Stimulated activated CD8-positive, alpha-beta memory T cell treated with anti-CD3 and anti-CD28 coated beads, Interleukin-15, amount 100 ng/mL, for 24 hours (primary cell): ENCODE measurements at places on chromosomes 1 and 21.

- DNase-seq, result no peak
Observed at GRCh38 chr21:39581414-39581813, 31.3 kb upstream of the B3GALT5 start.

- no peak for DNase-seq
Observed at GRCh38 chr21:45010860-45011259, 63.5 kb upstream of the ADARB1 start.

DNA sequence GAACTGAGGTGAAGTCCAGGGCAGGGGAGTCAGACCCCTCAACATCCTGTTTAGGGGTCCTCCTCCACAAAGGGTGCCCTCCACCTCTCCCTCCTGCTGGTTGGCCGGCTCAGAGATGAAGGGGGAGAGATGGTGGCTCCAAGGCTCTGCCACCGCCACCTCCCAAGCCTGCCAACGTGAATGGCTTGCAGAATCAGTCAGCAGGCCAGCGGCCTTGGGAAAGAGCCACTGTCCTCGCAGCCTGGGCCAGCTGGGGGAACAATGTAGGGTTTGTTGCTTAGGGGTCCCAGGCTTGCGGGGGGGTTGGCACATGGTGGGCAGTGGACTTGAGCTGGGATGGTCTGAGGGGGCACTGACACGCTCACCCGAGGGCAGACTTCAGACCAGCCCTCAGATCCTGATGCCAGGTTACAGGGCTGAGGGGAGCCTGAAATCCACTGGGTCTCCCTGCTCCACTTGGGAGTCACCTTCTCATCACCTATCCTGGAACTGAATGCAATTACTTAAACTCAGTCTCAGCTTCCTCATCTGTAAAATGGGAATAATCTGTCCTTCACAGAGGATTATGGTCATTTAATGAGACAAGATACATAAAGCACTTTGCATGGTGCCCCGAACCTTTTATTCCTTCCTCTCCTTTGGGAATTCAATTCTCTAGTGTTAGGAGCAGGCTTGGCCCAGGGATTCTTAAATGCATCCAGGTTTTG, 8.3 kb downstream of the GPR37L1 start:
- no peak for DNase-seq

- no peak for DNase-seq
Observed at GRCh38 chr21:37848721-37849490, 67.4 kb downstream of the KCNJ6 start.

GRCh38 chr1:160219062-160219929, 14.1 kb downstream of the PEA15 start:
- no peak for DNase-seq

GRCh38 chr21:25788677-25789076, 53.9 kb downstream of the GABPA start:
- no peak for DNase-seq

- no peak for DNase-seq
Observed at GRCh38 chr1:51517361-51518032, 1.6 kb downstream of the EPS15 start.

DNA sequence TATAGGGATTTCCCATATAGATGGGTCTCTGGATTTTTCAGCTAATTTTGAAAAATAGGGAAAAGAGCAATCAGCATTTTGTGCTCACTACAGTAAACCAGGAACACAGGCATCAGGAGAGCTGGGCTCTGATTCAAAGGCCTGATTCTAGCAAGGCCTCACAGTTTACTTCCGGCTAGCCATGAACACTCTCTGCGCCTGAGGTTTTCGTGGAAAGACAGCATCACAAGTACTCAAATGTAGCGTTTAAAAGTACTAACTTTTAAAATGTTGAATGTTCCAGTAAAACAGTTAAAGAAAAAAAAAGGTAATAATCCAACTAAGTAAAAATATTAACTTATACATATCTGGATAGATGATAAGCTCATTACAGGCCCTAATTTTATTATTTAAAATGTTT, 120.6 kb downstream of the SLC45A1 start:
- no peak for DNase-seq

DNA sequence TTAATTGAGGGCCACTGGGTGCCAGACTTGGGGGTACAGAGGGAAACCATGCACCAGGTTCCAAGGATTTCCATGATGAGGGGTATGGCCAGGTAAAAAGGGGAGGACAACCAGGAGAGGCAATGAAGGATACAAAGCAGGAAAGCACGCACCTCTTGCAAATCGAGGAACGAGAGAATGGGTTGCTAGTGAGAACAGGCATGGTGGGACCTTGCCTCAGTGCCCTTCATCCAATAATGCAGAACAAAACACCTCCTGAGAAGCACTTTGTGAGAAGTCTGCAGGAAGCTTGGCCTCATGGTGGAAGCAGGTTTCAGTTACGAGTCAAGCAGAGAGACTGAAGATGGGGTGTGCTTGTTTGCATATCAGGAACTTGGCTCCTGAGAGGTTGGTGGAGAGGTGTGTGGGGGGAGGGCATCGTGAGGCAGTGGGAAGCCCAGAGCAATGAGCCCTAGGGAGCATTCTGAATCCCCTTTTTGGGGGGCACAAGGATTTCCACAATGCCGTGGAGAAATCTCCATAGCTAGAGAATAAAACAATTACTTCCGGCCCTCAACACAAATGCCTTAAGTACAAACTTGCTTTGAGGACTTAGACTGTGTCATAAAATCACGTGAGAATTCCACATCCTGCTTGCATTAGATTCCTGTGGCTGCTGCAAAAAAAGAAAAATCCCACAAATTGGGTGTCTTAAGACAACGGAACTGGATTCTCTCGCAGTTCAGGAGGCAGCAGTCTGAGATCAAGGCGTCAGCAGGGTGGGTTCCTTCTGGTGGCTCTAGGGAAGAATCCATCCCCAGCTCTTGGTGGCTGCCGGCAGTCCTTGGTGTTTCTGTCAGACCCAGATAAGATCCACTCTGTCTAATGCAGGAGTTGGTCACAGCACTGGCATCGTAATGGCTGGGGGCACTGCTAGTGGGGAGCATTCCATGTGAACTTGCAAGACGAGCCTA, 54.9 kb upstream of the BACE2 start:
- no peak for DNase-seq

GRCh38 chr1:194889310-194889709, 1702.9 kb upstream of the B3GALT2 start:
- no peak for DNase-seq

DNA sequence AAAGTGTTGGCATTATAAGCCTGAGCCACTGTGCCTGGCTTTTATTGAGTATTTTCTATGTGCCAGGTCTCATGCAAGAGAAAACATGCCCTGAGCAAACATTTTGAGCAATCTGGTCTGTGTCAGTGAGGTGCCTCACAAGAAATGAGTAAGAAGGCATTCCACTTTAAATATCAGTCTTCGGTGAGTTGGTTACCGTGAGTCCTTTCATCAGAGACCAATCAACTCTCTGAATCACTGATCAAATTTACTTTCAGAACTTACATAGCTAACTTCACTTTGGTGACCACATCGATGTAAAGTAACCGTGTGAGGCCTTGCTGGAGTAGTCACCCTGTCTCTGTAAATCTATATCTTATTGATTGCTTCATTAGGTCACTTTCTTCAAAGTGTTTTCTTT, 14.3 kb upstream of the DDX59 start:
- DNase-seq, result no peak

- no peak for DNase-seq
Observed at GRCh38 chr1:174222166-174222949, 63.0 kb downstream of the RABGAP1L start.

GRCh38 chr1:185487026-185487425, 170.0 kb upstream of the IVNS1ABP start:
- DNase-seq, result no peak

- DNase-seq, result no peak
Observed at GRCh38 chr1:71307451-71307850, 226.6 kb upstream of the ZRANB2 start.

GRCh38 chr1:83574791-83575190, 424.1 kb downstream of the TTLL7 start:
- DNase-seq, result no peak

DNA sequence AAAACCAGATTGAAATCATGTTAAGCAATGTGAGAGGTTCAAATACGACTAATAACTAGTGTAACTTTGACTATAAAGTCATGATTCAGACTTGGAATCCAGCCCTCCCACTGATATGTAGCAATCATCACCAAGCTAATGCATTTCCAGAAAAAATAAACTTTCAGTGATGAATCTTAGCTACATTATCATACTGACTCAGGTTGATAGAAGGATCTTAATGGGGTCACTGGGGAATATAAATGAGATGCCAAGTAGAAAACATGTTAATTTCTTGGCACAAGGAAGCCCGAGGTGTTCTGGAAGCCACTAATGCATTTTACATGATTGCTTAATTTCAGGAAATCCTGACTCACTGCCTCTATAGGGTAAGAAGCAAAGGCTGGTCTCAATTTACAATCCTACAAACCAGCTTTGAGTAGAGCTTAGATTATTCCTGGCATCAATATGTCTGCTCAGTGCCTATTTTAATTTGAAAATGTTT, 67.7 kb downstream of the SELENOF start:
- no peak for DNase-seq

DNA sequence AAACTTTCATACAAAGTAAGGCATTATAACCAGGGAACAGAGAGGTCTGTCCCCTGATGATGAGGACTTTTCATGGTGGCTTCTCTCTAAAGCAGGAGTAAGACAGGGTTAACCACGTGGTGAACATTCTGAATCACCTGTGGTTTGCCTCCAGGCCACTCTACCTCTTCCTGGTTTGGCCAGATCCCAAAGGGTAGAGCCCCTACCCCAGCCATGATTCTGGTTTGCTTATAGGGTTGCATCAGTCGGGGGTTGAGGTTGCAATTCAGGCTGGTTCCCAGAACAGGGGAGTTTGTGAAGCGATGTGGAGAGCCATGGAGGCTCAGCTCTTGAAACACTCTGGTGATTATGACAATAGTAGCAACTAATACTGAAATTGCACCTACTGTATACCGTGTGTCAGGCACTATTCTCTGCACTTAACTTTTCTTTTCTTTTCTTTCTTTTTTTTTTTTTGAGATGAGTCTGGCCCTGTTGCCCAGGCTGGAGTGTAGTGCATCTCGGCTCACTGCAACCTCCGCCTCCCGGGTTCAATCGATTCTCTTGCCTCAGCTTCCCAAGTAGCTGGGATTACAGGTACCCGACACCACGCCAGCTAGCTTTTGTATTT, 8.3 kb downstream of the CNR2 start:
- DNase-seq, result no peak

DNA sequence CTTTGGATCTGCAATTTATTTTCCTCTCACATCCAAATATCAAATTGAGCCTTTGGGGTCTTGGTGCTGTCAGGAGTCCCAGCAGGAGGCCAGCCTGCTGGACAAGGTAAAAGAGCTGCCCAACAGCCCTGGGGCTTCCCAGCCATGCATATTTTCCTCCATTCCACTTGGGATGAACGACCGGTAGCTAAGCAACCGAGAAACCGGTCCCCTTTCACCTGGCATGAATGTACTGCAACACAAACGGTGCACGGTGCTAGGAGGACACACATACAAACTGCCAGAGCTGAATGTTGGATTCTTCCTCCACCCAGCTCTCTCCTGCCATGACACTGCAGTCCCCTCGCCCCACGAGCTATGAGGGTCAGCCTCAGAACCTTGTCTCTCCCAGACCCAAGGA, 42.7 kb downstream of the BCAR3 start:
- no peak for DNase-seq

GRCh38 chr1:234721476-234722269, 111.7 kb upstream of the IRF2BP2 start:
- no peak for DNase-seq

GRCh38 chr1:40221977-40222772, 25.6 kb upstream of the TMCO2 start:
- no peak for DNase-seq

- no peak for DNase-seq
Observed at GRCh38 chr1:169604781-169605560, 18.7 kb upstream of the F5 start.

GRCh38 chr1:234970731-234971476, 157.7 kb downstream of the TOMM20 start:
- no peak for DNase-seq

- no peak for DNase-seq
Observed at GRCh38 chr1:81443288-81443687, 357.4 kb upstream of the ADGRL2 start.

GRCh38 chr1:88774151-88774556, 90.1 kb downstream of the PKN2 start:
- DNase-seq, result no peak

DNA sequence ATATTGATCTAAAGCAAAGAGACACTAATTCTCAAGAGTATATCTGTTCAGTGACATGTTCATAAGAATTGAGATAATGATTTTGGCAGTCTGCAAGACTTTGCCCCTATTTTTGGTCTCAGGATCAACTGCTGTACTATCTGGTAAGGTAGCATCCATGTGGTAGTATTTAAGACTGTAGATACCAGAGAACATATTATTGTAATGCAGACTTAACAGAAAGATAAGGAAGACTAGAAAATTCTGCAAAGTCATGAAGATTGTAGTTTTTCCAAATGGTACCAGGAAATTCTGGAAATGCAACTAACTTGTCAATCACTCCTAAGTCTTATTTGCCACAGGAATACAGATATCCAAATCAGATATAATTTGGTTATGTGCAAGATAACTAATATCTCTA, 35.1 kb downstream of the RNF2 start:
- DNase-seq, result no peak

DNA sequence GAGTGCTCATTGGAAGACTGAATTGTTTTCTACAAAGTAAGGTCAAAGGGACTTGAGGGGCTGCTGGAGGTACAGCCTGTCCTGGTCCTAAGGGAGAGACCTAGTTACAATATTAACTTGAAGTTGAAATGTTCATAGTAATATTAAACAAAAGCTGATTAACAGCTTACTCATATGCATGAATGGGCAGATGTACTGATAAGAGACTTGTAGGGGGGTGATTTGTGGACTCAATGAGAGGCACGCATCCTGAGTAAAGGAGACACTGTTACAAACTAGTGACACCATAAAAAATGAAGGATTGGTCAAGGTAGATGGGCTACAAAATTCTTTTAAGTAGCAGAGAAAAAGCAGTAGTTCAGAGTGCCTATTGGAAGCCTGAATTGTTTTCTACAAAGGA, 2.7 kb downstream of the HSD11B1 start:
- DNase-seq, result no peak

DNA sequence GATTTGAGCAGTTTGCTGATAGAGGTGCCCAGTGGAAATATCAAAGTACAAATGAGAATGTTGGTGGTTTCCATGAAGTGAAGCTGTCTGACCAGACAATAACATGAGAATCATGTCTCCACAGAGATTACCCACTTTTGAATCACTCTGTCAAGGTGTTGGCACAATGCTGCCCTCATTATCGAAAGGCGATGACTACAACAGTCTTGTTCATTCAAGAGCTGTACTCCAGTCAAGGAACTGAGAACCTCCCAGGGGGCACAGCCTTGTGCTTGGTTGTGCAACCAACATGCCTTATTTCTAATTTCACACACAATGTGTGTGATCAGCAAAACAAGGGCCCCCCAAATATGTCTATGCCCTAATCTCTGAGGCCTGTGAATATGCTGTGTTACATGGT, 35.7 kb downstream of the ETS2 start:
- DNase-seq, result no peak

- DNase-seq, result peak; percentile 29
Observed at GRCh38 chr1:15848929-15849774, 1.6 kb downstream of the SPEN start.
